ENCODE measurements at places on chromosomes 6 and 20. TPM values are rescaled to one million over a fixed set of nuclear protein-coding genes. Genes with fewer than 3 reads are reported as not detected.

- no peak for DNase-seq
Measured at GRCh38 chr20:41047279-41047974, 18.8 kb downstream of the TOP1 start.

DNA sequence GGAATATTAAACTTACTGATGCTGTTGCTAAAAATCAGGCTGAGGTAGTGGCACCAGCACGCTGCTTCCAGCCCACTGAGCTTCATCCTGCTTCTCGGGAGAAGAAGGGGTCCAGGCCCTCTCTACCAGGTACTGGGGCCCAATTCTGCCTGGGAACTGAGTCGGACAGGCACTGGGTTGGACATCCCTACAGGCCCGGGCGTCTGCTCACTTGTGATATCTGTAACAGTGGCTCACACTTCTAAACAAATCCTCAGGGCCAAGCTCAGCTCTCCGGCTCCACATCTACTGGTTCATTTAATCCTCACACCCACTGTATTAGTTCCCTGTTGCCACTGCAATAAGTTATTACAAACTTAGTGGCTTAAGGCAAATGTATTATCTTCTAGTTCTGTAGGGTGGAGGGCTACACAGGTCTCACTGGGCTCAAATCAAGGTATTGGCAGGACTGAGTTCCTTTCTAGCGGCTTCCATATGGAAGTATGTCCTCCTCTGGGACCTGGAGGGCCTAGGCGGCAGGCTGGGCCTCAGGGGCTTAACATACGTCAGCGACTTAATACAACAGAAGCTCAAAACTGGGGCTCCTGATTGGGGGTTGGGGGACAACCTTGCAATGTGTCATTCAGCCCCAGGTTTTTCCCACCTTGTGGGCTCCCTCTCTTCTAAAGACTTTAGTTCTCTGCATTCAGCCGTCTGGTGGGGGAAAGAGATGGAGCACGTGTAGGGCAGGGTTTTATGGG lies 1.6 kb upstream of the KCNK15 start:
- DNase-seq = no peak

- no peak for DNase-seq
Measured at GRCh38 chr6:132750455-132751248, 7.1 kb downstream of the VNN2 start.

GRCh38 chr6:161079566-161080262 lies 88.1 kb downstream of the MAP3K4 start:
- peak; percentile 46 for DNase-seq

DNA sequence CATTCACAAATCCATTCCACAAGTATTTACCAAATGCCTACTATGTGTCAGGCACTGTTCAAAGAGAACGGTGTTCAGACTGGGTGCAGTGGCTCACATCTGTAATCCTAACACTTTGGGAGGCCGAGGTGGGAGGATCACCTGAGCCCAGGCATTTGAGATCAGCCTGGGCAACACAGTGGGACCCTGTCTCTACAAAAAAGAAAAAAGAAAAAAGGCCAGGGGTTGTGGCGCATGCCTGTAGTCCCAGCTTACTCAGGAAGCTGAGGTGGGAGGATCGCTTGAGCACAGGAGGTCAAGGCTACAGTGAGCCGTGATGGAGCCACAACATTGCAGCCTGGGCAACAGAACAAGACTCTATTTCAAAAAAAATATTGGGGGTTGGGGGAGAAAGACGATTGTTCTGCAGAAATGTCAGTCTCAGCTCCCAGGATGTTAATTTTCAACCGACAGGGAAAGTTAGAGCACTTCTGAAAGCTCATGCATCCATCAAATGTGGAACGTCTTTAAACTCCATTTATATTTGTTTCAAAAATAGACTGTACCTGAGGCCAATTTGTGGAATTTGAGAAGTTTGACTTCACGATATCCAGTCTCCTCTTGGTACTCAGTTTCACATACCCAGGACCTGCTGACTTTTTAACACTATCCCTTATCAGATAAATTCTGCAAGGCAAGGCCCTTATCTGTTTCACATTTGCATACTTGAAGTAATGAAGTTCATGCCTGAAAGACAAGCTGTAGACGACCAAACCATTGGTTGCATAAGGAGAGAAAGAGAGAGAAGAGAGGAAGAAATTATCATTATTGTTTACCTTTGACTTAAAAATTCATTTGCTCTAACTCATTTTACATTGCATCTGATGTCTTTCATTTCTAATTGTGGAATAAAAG lies 14.8 kb upstream of the BTN3A2 start:
- no peak for DNase-seq

- DNase-seq = no peak
Measured at GRCh38 chr6:55980627-55981211, 105.3 kb upstream of the BMP5 start.

- no peak for DNase-seq
Measured at GRCh38 chr20:18908109-18908508, 94.5 kb downstream of the SCP2D1 start.

GRCh38 chr6:158780988-158781691 lies 38.0 kb downstream of the EZR start:
- no peak for DNase-seq

GRCh38 chr6:93319304-93319703 lies 100.1 kb downstream of the EPHA7 start:
- no peak for DNase-seq

GRCh38 chr6:10531942-10532341 lies 10.8 kb downstream of the GCNT2 start:
- DNase-seq = no peak

DNA sequence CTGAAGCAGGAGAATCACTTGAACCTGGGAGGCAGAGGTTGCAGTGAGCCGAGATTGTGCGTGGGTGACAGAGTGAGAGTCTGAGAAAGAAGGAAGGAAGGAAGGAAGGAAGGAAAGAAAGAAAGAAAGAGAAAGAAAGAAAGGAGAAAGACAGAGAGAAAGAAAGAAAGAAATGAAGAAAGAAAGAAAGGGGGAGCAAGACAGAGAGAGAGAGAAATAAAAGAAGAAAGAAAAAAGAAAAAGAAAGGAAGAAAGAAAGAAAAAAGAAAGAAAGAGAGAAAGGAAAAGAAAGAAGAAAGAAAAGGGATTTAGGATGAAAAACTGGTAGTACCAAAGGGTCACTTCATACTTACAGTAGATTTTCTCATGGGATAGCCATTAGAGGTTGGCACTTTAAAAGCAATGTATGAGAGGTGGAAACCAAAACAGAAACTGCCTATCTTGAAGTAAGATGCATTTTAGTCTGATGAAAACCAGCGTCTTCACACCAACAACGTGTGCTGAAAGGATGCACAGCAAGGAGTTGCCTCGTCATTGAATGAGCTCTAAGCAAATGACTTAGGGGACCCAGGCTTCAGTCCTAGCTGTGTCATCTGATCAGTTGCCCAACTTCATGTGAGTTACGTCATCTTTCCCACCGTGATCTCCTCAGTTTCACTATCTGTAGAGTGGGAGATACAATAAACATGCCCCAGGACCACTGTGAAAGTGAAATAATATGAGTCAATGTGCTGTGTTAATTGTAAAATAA lies 133.9 kb upstream of the NEDD9 start:
- no peak for DNase-seq

GRCh38 chr20:34561661-34562060 lies 3.1 kb downstream of the MAP1LC3A start:
- DNase-seq = no peak

- DNase-seq = no peak
Measured at GRCh38 chr6:31293343-31293742, 21.5 kb upstream of the HLA-C start.

DNA sequence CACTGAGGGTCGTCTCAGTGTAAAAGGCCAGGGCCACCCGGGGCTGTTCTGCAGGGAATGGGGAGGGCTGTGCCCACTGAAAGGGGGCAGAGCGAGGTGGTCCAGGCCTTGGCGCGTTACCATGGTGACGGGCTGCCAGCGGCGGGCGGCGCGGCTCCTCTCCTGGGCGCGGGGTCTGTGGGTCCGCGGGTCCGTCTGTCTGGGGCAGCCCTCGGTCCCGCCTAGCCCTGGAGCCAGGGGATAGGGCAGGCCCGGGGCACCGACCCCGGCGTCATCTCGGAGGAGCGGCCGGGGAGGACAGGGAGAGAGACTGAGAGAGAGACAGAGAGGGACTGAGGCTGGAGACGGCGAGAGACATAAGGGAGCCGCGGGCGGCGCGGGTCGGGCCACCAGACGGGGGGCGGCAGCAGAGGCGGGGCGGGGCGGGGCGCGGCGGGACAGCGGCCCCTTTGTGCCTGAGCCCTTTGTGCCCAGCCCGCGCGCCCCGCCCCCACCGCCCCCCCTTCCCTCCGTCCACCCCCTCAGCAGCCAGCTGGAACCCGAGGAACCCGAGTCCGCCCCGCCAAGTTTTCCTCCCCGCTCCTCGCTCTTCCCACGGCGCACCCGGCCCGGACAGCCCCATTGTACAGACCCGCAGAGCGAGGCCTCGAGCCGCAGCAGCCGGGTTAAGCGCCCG lies at the start of gene KIAA1755:
Gene KIAA1755, minus strand, starts transcription at position 358 of the 676 bp plus-strand sequence. Its CDS starts 235 bp downstream, at position 123.
- no peak for DNase-seq

- DNase-seq = peak; percentile 6
Measured at GRCh38 chr20:45229264-45230056, 8.3 kb downstream of the SEMG2 start.

DNA sequence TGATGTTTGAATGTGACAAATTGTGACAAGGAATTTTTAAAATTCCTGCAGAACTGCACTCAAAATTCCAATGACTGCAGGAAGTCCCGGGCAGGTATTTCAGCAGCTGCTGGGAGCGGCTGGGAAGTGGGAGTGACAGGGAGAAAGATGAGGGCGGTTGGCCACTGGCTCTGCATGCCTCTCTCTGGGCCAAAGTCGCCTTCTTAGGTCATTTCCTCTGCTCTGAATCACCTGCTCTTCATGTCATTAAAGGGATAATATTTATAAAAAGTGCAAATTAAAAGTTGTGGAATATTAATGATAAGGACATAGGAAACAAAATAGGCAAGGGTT lies 43.9 kb downstream of the RAMACL start:
- no peak for DNase-seq

DNA sequence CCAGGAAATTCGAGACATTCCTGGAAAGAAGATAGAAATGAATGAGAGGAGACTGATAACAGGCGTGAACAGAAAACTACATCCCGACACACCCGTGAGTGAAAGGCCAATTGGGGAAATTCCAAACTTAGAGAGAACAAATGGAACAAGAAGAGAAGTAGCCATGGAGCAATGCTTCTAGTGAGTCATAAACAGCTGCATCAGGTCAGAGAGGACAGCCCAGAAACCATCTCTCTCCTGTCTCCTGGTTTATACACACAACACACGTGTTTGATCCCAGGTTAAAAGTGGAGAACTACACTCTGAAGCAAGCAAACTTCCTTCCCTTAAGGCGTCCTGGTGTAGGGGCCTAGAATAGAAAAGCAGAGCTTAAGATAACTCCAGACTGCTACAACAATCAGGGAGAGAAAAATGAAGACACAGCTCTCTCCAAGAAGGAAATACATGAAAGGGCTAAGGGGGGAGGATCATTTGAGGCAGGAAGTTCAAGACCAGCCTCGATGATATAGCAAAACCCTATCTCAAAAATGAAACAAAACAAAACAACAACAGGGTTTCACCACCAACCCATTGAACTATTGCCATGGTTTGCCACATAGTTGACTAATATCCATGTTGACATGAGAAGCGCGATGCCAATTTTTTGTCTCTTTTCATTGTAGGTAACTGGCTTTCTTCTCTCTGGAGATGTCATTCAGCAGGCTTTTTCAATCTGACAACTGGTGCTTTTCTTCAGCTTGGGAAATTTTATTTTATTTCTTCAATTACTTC lies 26.9 kb downstream of the NRN1 start:
- no peak for DNase-seq

- no peak for DNase-seq
Measured at GRCh38 chr6:13478525-13478966, 8.9 kb downstream of the GFOD1 start.

DNA sequence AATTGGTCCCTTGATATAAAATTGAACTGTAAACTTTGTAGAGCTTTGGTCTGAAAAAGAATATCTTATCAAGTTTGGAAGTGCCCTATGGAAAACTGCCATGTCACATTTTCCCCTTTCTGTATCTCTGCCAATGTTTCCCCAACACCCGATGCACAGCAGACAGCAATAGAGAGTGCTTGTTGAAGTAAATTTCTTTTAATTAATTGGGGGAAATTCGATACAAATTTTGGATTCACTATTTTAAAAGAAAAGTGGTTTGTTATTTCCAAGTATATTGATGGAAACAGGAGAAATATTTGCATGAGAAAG lies 208.1 kb downstream of the OGFRL1 start:
- no peak for DNase-seq

GRCh38 chr6:44738601-44739146 lies 351.2 kb downstream of the CDC5L start:
- DNase-seq = no peak

GRCh38 chr6:3841711-3842565 lies 7.2 kb upstream of the FAM50B start:
- no peak for DNase-seq

FKBP1C gene
- total RNA-seq = not detected

ENTPD6 gene
- 62.5 TPM for total RNA-seq

GMPR gene
- 0.52 TPM for total RNA-seq

TPX2 gene
- 0.57 TPM for total RNA-seq

FAM184A gene
- 3.5 TPM for total RNA-seq

GJA1 gene
- total RNA-seq = 0.12 TPM

RIPOR2 gene
- total RNA-seq = 296 TPM

CLPSL1 gene
- not detected for total RNA-seq

GRIK2 gene
- total RNA-seq = not detected
